Esophagus squamous epithelium (tissue), 5 donors: ENCODE measurements at places on chromosomes 2 and 18. TPM values are rescaled to one million over a fixed set of nuclear protein-coding genes. Genes with fewer than 3 reads are reported as not detected.

DNA sequence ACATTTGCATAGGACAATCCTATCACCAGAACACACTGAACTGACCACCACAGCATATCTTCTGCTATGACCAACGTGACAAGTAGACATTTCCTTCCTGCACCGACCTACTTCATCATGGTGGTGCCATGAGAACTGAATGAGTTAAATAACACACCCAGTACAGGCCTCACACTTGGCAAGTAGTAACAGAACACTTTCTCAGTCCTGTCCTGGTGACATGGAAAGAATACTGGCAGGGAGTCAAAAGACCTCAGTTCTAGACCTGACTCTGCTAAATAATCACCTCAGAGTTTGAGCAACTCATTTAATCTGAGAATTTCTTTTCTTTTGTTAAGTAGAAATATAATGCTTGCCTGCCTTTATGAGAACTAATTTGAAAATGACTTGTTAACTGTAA, 186.3 kb upstream of the SMAD7 start:
- H3K4me3 ChIP-seq = no peak overlapping the region
- no peaks in the 10 kb centered on the region for H3K27me3 ChIP-seq
- DNase-seq = no peak
- H3K36me3 ChIP-seq = no peaks in the 10 kb centered on the region

DNA sequence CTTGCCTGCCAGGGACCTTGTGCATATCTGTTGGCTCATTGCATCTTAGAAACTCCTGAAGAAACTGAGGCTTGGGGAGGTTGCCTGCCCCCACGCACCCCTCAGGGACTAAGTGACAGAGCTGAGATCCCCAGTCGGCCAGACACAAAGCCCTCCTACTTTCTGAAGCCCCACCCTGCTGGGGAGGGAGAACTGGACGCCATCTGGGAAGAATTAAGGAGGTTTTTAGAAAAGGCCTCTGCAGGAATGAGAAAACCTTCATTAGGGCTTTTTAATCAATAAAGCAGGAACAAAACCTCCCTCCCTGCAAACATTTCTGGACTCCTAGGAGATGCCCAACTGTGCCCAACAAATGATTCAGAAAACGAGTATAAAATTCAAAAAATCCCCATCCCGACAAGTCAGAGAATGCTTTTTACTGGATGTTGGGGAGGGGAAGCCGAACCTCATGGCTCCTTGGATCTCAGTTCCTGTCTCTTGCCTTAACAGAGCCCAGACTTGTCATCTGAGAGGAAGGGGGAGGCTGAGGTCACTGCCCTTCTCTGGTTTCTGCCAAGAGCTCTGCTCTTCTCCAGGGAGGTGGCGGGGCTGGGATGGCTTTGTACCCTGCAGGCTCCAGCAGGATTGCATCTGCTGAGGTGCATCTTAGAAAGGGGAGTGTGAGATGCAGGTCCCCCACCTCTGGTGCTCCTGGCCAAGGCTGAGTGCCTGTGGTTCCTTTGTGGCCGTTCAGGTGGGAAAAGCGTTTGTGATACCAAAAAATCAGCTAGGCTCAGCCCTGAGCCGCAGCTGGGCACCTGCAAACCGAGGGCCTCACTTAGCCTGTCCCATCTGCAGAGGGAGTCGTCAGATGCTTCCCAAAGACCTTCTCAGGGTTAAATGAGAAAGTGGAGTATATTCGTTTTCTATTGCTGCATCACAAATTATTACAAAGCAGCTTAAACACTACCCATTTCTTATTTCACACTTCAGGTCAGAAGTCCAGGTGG, 142.4 kb downstream of the ZFP36L2 start:
- H3K36me3 ChIP-seq = no peaks in the 10 kb centered on the region
- H3K27ac ChIP-seq = peak overlapping the region; percentile 92
- DNase-seq = no peak
- peaks cover 83% of the 10 kb centered on the region for H3K4me1 ChIP-seq
- no peak overlapping the region for H3K4me3 ChIP-seq

DNA sequence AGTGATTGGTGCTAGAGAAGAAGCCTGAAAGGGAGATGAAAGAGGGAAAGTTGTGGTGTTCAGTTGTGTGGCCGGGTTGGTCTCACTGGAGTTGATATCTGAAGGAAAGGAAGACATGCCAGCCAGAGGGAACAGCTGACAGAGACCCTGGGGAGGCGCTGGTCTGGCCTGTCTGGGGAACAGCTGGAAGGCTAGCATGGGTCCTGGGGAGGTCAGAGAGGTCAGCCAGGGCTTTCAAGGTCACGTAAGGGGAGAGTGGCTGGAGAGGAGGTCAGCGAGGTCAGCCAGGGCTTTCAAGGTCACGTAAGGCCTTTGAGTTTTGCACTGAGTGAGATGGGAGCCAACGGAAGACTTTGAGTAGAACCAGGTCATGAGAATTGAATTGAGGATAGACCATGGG, 11.0 kb downstream of the DYSF start:
- H3K27ac ChIP-seq = no peak overlapping the region
- DNase-seq = no peak
- no peak overlapping the region for H3K4me3 ChIP-seq
- H3K27me3 ChIP-seq = peaks cover 10% of the 10 kb centered on the region
- H3K4me1 ChIP-seq = peaks cover 18% of the 10 kb centered on the region

DNA sequence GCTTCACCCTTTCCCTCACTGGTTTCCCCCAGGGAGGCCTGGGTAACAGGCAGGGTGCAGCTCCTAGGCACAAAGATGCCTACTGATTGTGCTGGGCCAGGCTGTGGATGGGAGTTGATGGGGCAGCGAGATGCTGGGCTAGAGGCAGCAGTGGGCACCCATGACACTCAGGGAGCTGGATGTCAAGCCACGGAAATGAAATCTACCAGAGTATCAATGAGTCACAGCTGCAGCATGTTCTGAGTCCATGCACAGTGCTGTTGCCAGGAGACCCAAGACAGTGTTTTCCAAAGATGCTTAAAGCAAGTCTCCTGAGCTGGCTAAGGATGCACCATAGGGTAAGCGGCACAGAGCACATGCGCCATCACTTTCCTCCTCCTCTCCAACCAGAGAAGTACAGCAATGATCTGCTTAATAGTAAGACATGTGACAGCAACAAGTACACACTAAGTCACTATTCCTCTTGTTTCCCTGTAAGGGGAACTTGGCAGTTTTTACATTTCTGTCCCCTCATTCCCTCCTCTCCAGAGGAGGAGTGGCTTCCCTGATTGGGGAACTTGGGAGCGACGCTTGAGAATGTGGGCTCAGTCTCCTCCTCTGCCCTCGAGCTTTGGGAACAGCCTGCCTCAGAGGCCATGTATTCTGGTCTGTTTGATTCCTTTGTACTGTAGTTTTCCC, 57.2 kb downstream of the CDC42EP3 start:
- H3K4me3 ChIP-seq = no peak overlapping the region
- no peak overlapping the region for H3K27ac ChIP-seq
- H3K36me3 ChIP-seq = no peaks in the 10 kb centered on the region
- H3K27me3 ChIP-seq = no peaks in the 10 kb centered on the region
- no peak for DNase-seq

SULT1C2 gene
- total RNA-seq = not detected

LOXHD1 gene
- not detected for total RNA-seq

ACP1 gene
- 93.0 TPM for total RNA-seq

UGT1A9 gene
- total RNA-seq = 0.88 TPM

CCT4 gene
- 59.3 TPM for total RNA-seq
